Activated T-helper 1 cell treated with anti-CD3 and anti-CD28 coated beads, Interleukin-12 subunit alpha, Interleukin-12 subunit beta, Interleukin-2, Interleukin-4 antibody, amounts not matched to agents 30 ng/mL and 10 ng/mL and 1 ng/mL, durations not matched to agents 14 hours and 24 hours and 36 hours (primary cell): ENCODE measurements at places on chromosomes 7 and 10. TPM values are rescaled to one million over a fixed set of nuclear protein-coding genes. Genes with fewer than 3 reads are reported as not detected.

- no peak for DNase-seq
These were observed 25.2 kb downstream of the TRIM8 start for GRCh38 chr10:102669206-102670064.

DNA sequence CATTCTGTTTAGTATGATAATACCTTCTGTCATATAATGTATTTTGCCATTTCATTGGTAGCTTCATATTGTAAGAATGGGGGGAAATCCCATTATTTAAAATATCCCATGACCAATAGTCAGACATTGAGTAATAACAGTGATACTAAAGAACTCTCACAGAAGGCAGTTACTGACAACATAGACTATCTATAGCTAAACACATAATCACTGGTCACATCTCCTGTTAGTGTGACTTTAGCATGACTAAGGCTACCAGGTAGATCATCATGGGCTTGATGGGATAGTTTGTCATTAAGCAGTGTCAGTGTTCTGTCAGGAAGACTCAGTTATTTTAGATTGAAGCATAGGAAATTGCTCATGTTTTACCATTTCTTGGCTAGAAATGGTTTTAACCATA, 16.4 kb downstream of the OPN1SW start:
- no peak for DNase-seq

- no peak for DNase-seq
These were observed 3.4 kb downstream of the CLEC2L start for GRCh38 chr7:139526578-139527544.

DNA sequence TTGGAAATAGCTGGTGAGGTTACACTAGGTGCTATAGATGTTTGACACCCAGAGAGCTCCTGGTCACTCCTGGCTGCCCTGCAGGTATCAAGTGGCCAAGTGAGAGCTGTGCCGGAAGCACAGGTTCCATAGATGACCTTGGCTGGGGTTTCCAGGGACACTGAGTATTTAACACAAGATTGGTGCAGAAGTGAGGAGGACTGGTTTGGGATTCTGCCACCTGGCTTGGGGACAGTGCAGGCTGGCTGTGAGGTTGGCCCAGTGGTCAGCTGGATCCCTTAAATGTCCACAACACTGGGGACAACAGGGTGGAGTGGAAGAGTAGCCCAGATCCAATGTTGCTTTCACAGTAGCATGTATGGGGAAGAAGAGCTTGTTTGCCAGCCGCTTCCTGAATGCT, 5.3 kb upstream of the ACHE start:
- no peak for DNase-seq

DNA sequence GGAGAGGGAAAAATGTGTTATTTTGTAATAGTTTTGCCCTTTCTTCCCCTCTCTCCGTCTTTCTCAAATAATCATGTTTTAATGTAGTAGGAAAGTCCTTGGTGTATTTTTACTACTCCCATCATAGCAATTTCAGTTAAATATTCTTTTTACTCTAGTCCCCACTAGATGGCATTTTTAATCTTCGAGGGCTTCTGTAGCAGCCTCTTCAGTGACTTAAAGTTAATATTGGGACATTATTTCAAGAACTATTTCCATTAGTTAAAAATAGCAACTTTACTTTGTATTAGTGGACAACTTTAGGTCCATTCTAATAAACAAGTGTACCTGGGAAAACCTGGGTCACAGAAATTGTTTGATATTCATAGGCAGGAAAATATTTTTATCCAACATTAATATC, 23.0 kb downstream of the EDRF1 start:
- no peak for DNase-seq

DNA sequence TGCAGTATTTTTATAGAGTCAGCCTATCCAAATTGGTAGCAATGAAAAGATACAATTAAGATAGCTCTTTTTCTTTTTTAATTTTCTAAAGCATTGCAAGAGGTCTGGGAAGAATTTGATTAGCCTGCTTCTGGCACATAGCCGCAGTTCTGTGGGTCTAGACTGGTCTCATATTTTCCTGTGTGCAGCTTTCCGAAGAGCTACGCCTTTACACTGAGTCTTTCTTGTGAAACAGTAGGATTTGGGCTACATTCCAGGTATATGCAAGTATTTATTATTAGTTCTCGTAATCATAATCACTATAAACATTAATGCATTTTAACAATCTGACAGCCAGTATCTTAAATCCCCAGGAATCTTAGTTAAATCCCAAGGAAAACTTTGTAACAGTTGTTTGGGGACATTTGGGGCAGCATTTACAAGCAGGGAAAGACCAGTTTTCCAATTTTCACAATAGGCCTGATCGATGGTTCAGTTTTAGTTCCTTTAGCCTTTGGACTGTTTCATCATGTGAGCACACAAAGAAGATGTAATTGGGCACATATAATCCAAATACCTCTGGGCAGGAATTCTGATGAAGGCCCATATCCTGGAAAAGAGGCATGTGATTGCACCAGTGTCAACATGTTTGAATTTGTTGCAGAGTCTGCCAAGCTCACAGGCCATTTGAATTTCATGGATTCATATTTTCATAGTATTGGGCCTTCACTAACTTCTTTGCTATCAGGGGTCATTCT, 287.3 kb downstream of the INHBA start:
- no peak for DNase-seq

GRCh38 chr7:132655131-132655727, 79.0 kb upstream of the PLXNA4 start:
- DNase-seq, result peak; percentile 53

GRCh38 chr10:95935429-95935828, 27.7 kb downstream of the CC2D2B start:
- DNase-seq, result no peak

MMP21 gene
- total RNA-seq, result not detected in 2 replicates

DNA sequence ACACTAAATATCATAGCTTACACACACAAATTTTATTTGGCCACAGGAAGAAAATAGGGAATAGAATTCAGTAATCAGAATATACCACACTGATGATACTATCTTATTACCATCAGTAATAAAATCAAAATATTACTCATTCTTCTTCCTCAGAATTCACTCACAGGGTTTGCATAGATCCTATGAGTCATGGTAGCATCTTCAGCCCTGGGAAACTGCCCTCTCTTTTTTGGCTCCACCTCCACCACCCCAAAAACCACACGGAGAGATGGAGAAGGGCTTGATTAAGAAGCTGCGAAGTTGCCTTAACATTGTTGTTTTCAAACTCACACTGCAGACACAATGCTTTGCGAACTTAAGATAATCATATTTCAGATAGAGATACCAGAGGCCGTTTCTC, 154.1 kb upstream of the AHR start:
- DNase-seq, result peak; percentile 49

IFIT1B gene
- not detected in 2 replicates for total RNA-seq

SPDYE9 gene
- not detected in 2 replicates for total RNA-seq
